ENCODE measurements at places on chromosomes 13 and 19. TPM values are rescaled to one million over a fixed set of nuclear protein-coding genes. Genes with fewer than 3 reads are reported as not detected.

GRCh38 chr13:73825143-73825542 is 309.1 kb downstream of the KLF12 start:
- no peaks in the 10 kb centered on the region for H3K4me1 ChIP-seq
- H3K4me3 ChIP-seq, result no peak overlapping the region
- no peak overlapping the region for H3K27ac ChIP-seq
- H3K27me3 ChIP-seq, result no peaks in the 10 kb centered on the region
- no peaks in the 10 kb centered on the region for H3K36me3 ChIP-seq

Gene SSBP4
- total RNA-seq, result 46.7 TPM

Gene KRTDAP
- total RNA-seq, result not detected

Gene ACER1
- total RNA-seq, result 0.33 TPM

Gene METTL21C
- total RNA-seq, result not detected

All from breast epithelium (tissue), 4 donors.